ENCODE measurements at places on chromosomes 2 and 18.

- DNase-seq, result no peak
These were observed 25.7 kb downstream of the BCL11A start for GRCh38 chr2:60527762-60528161.

GRCh38 chr2:75853436-75853835 is 142.7 kb upstream of the GCFC2 start:
- DNase-seq, result no peak

- no peak for DNase-seq
These were observed 1.5 kb downstream of the MTA3 start for GRCh38 chr2:42569883-42570282.

DNA sequence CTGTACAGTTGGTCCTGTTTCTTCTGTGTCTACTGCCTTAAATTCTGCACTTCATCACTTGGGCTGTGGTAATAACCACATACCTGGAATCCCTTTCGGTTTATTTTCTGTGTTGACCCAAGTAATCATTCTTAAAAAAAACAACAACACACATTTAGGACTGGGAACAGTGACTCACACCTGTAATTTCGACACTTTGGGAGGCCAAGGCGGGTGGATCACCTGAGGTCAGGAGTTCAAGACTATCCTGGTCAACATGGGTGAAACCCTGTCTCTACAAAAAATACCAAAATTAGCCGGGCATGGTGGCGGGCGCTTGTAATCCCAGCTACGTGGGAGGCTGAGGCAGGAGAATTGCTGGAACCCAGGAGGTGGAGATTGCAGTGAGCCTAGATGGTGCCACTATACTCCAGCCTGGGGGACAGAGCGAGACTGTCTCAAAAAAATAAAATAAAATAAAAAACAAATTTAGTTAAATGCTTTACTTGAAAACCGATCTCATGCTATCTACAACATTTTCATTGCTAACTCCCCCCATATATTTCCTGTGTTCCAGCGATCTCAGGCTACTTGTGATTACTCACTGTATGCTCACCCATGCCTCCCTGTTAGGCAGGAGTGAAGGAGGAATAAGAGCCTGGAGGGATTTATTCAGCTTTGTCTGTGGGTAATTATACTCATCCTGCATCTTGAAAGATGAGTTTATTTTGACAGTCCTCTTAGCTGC is 18.2 kb downstream of the ACSL3 start:
- DNase-seq, result no peak

GRCh38 chr2:174595116-174595809 is 2.3 kb downstream of the WIPF1 start:
- no peak for DNase-seq

- no peak for DNase-seq
These were observed 255.9 kb downstream of the TXNL1 start for GRCh38 chr18:56382541-56382940.
